ENCODE measurements at places on chromosomes 11 and 22.
A peak's percentile ranks its signal among the peaks of the same experiment; 100 is the strongest.

- DNase-seq, result no peak
Measured at GRCh38 chr11:128351168-128351567, 236.2 kb downstream of the ETS1 start.

DNA sequence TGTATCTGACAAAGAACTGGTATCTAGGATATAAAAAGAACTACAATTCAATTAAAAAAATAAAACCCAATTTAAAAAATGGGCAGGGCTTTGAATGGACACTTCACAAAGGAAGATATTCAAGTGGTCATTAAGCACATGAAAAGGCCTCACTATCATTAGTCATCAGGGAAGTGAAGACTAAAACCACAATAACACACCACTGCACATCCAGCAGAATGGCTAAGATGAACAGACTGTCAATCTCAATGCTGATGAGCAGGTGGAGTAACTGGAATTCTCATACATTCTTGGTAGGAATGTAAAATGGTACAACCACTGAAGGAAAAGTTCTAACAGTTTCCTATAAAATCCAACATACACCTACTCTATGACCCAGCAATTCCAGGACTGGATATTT, 8.9 kb downstream of the HPS4 start:
- no peak for DNase-seq

- peak; percentile 99 for DNase-seq
Measured at GRCh38 chr11:128208329-128209137, 378.8 kb downstream of the ETS1 start.

DNA sequence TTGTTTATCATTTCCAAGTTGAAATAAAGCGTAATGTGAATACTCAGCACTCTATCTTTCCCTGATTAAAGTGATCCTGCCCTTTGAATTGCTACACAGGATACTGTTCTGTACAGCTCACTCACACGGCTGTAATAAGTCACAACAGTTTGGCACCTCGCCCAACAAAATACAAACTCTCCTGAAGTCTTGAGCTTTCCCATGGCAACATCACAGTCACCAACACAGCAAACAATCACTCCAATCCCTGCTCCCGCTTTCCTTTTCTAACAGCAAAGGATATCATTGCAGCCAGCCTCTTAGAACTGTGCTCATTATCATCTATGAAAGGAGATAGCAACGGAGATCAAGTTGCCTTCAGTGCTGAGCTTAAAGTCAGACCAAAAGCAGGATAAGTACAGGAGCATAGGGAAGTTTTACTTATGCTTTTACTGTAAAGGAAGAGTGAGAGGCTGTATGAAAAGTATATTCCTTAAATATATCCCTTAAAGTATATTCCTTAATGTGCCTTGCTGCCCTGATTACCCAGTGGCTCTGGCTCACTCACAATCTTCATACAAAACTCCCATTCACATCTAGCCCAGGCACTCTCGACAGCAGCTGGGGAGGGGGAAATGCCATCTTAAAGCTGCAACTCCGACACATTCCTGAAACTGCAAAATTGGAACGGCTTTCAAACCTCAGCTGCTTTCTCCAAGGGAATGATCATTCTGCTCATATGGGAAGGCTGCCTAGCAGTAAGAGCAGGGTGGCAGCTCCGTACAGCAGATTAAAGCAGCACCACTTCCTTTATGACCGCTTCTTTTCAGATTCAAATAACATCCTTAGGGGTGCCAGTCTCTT, 35.8 kb downstream of the MAML2 start:
- peak; percentile 97 for DNase-seq

DNA sequence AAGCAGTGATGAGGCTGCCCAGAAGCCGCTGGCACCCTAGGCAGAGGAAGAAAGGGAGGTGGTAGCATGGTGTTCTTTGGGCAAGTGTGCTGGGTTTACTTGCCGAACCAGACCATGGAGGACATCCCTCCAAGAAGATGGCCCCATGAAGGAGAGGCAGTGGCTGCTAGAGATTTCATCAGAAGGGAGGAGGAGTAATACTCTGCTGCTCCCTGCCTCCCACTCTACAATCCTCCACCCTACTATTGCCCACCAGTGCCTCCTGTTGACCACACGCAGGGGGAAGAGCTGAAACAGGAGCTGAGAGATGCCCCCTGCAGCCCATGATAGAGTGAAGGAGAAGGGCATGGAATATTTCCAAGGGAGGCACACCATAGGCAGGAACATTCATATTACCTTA, 51.0 kb upstream of the PRSS23 start:
- no peak for DNase-seq

DNA sequence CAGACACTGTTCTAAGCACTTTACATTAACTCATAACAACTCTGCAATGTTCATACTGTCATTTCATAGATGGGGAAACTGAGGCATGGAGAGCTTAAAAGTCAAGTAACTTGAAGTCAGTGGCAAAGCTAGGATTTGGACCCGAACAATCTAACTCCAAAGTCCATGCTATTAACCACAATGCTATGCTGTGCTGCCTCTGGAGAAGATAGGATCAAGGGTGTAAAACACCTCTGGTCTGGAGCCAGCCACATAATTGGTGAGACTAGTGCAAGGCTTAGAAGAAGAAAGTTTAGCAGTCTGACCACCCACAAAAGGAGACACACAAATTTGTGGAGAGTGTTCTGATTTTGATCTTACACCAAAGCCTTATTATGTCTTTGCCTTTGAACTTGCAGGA, 43.7 kb downstream of the ARFGAP2 start:
- no peak for DNase-seq

DNA sequence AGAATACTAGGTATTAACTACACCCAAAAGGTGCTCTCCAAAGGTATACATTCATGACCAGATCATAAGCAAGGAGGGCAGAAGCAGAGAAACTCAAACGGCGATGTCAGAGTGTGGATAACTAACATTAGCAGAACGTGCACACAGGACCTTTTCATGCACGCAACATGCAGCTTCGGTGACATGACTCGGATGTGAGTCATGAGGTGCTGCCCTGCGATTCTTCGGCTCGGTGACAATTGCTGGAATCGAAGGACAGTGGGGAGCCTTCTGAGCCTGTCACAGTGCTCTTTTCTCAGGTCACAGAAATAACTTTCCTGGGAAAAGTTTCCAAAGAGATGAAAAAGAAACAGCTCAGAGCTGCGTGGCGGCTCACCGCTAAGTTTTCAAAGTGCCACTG, 418.5 kb upstream of the SYN3 start:
- DNase-seq, result no peak

DNA sequence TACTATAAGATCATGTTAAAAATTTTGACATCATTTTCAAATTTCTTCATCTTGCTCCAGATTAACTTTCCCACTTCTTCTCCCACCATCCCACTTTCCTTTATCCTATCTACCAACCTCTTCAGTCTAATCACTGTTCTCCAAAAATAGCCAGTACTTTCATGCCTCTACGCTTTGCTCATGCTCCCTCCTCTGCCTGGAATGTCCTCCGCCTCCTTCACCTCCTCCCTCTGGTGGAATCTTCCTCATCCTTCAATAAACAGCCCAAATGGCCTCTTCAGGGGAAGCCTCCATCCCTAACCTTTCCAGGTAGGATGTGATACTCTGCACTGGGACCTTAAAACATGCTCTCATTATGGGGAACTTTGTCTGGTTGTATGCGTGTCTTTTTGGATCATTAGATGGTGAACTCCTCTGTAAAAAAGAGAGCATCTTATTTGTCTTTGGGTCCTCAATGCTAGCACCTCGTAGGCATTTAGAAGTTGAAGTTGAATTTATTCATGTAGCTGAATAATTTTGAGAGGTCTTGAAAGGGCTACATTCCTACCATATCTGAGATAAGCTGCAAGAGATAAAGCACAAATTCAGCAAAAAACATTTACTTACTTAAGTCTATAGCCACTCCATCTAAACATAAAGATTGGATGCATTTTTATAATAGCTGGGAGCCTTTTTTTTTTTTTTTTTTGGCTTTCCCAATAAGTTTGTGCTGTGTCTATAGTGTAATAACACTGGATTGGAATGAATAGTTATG, 8.0 kb upstream of the CSRP3 start:
- DNase-seq, result peak; percentile 41

DNA sequence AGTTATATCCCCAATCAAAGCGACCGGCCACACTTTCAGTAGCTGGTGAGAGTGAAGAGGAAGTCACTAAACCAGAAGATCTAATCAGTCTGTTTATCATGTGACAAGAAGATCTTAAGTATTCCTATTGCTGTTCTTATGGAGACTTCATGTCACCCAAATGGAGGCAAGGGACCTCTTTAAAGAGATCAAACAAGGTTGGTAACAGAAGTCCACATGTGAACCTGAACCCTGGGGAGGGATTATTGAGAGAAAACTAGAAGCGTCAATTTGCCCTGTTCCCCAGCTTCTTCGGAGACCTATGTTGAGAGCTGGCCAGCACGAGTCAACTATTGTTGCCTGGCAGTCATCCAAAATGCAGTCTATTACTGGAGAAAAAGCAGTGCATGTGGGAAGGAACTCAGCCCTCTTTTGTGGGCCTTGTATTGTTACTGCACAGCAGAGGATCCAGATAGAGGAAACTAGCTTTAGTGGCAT, 76.9 kb upstream of the CTSC start:
- peak; percentile 82 for DNase-seq

DNA sequence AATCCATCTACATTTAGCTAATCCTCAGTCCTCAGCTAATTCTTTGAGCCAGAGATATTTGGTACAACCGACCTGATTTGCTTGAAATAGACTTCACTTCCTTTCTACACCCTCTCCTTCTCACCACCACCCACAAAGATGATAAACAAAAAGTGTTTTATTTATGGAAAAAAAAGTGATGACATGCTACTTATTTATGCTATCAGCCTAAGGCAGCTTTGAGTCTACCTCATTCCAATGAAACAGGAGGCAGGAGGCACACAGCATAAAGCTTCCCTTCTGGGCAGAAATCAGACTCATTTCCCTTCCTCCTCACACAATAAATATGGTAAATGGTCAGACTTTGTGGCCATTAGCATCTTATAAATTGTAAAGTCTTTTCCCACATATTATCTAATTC, 325.7 kb downstream of the SOX6 start:
- DNase-seq, result no peak

GRCh38 chr11:20131788-20132666, 28.2 kb downstream of the DBX1 start:
- peak; percentile 73 for DNase-seq

DNA sequence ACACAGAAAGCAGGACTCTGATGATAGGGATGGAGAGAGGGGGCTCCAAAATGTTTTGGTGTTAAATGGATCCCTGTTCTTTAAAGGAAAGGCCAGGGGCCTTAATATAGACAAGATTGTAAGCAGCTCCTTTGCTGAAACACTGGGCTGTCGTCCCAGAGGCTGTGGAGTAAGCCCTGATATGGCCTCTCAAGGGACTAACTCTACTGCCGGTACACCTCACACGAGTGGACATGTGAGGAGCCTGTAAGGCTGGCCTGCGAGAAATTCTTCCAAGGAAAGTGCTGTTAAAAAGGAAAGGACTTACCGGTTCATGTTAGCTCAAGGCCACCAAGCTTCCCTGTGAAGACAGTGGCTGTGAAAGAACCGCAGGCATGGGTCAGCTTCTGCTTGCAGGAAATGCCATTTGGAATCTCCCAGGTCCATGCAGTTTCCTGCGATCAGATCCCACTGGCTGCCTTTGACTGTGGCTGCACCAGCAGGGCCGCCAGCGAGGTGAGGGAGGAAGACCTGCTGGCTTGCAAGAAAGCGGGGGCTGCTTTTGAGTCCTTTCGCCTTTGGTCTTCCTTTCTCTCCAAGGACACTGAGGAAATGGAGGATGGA, 106.6 kb downstream of the PRR5L start:
- peak; percentile 65 for DNase-seq

GRCh38 chr11:6321961-6322362, 1.7 kb upstream of the CAVIN3 start:
- peak; percentile 62 for DNase-seq

DNA sequence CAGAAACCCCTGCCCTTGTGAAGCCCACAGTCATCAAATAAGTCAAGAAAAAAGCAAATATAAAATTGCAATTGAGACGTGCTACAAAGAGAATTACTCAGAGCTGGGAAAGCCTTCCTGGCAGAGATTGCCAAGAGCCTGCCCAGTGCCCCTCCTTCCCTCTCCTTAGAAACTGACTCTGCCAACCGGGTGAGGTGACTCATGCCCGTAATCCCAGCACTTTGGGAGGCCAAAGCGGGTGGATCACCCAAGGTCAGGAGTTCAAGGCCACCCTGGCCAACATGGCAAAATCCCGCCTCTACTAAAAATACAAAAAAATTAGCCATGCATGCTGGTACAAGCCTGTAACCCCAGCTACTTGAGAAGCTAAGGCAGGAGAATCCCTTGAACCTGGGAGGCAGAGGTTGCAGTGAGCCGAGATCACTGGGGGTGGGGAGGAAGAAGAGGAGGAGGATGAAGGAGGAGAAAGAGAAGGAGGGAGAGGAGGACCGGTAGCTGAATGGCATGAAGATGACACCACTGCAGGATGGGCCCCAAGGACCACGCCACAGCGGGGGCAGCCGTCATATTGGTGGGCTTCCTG, 76.1 kb upstream of the RTL6 start:
- peak; percentile 93 for DNase-seq

- peak; percentile 19 for DNase-seq
Measured at GRCh38 chr11:33320814-33321330, 63.7 kb downstream of the HIPK3 start.

DNA sequence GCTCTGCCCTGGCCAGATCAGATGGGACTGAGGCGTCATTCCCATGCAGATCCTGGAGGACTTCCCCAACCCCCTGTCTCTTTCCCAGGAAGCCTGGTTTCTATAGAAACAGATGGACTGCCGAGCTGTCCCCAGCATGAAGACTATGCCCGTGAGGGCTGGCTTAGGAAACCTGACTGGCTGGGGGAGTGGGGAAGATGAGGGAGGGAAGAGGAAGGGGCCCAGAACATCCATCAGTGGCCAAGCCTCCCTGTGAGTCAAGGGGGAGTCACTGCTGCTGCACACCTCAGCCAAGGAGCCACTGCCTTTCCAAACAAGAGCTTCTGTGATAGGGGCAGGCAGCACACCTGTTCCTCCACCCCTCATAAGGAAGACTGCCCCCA, 5.8 kb downstream of the TP53I11 start:
- no peak for DNase-seq

DNA sequence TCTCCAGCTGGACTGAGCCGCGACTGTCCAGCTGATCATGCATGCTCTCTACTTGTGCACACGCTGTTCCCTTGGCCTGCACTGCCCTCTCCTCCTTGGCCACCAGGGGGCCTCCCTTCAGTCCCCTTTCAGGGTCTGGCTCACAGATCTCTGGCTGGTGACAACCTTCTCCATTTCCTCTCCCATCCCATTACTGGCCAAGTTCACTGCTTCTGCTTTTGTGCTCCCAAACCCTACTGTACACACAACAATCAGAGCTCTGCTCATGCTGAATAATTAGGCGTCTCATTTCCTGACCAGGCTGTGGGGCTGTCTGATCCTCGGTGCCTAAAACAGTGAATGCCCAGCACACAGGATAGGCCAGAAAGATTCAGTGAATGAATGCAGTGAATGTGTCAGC, 224.0 kb upstream of the NARS2 start:
- peak; percentile 74 for DNase-seq

GRCh38 chr11:64751136-64751535, 7.2 kb upstream of the RASGRP2 start:
- no peak for DNase-seq
